Endothelial cell of umbilical vein (primary cell): ENCODE measurements at places on chromosomes 6 and 20. TPM values are rescaled to one million over a fixed set of nuclear protein-coding genes. Genes with fewer than 3 reads are reported as not detected.

Gene SLC35D3
- total RNA-seq: not detected in 2 replicates

Gene SLCO4A1
- total RNA-seq: 3.3 and 4.1 TPM in 2 replicates

Gene TRIM31
- total RNA-seq: not detected in 2 replicates

Gene PKIB
- not detected in 2 replicates for total RNA-seq

Gene PRR18
- not detected in 2 replicates for total RNA-seq

Gene ESR1
- total RNA-seq: not detected in 2 replicates

Gene CYP24A1
- total RNA-seq: not detected in 2 replicates
